ENCODE measurements at places on chromosomes 1 and 21. TPM values are rescaled to one million over a fixed set of nuclear protein-coding genes. Genes with fewer than 3 reads are reported as not detected.

DNA sequence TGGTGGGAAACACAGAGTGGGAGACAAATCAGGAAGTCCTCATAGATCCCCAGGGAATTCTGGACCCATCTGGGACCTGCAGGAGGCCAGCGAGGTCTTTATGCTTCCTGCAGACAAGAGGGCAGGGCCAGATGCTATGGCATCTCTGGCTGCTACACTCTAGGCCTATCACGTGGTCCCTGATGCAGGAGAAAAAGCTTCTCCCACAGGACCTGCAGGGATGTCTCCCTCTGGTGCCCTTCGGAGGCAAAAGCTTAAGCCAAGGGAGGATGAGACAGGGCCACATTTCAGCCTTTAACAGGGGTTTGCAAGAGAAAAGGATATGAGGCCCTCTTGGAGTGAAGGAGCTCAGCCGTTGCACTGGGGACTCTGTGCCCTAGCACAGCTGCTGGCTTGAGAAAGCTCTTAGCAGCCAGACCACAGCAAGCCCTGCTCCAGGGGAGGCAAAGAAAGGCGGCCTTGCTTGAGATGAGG, 243.0 kb downstream of the C1orf94 start:
- no peak overlapping the region for H3K27ac ChIP-seq
- no peaks in the 10 kb centered on the region for H3K36me3 ChIP-seq
- no peaks in the 10 kb centered on the region for H3K4me1 ChIP-seq
- DNase-seq, result no peak

The AVPR1B gene
- not detected for total RNA-seq

- no peak overlapping the region for H3K4me3 ChIP-seq
- H3K27me3 ChIP-seq, result no peaks in the 10 kb centered on the region
- no peaks in the 10 kb centered on the region for H3K36me3 ChIP-seq
- DNase-seq, result peak; percentile 54
Observed at GRCh38 chr21:22993822-22994574, 1995.8 kb downstream of the NCAM2 start.

DNA sequence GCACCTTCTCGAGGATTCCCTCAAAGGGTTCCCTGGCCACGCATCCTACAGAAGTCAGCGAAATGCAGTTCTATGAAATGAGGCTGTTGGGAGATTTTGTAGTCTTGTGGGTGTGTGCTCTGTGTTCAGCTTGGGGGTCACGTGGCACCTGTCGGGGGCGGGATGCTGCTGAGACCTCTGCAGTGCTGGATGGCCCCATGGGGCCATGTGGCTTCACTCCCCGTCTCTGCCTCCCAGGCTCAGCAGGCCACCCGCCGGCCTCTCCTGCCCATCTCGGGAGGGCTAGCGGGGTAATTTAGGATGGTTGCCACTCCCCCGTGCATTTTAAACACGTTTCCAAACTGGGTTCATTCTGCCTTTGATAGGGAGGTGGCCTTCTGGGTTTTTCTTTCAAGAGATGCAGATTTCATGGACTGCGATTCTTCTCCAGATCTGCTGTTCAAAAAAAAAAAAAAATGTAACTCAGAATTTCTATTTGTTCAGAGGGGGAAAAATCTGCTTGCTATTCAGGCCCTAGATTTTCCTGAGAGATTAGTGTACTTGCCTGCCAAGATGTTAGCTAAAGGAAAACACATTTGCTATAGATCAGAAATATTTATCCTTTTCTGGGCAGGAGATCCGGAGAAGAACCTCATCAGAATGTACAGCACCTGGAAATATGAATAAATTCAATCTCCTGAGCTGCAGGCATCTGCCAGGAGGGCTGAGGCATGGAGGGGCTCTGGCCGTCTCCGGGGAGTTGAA, 277.2 kb upstream of the VAMP3 start:
- no peak for DNase-seq
- H3K4me3 ChIP-seq, result no peak overlapping the region
- H3K27me3 ChIP-seq, result no peaks in the 10 kb centered on the region
- H3K27ac ChIP-seq, result no peak overlapping the region
- no peaks in the 10 kb centered on the region for H3K36me3 ChIP-seq

The RNF207 gene
- 17.9 TPM for total RNA-seq

The DNAI4 gene
- total RNA-seq, result 9.6 TPM

The NBPF6 gene
- total RNA-seq, result not detected

DNA sequence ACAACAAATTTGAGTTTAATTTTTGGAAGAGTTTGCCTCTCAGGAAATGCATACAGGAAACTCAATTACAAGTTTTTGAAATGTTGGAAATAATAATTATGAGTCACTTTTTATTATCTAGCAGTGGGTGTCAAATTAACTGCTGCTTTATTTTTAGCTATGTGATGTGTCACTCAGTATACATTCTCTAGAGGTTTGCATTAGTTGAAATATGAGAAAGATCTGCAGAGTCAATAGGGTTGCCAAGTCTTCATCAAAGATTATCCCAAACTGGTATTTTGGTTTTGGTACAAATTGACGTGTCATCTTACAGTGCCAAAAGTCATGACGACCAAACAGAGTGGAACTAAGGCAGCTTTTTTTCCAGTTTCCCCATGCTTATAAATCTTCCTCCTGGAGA, 54.3 kb upstream of the DIPK1A start:
- no peaks in the 10 kb centered on the region for H3K36me3 ChIP-seq
- peaks cover 17% of the 10 kb centered on the region for H3K4me1 ChIP-seq
- DNase-seq, result no peak
- no peak overlapping the region for H3K4me3 ChIP-seq
- H3K27ac ChIP-seq, result peak overlapping the region; percentile 70
- H3K27me3 ChIP-seq, result peaks cover 11% of the 10 kb centered on the region

GRCh38 chr1:178275049-178275448, 181.1 kb downstream of the RASAL2 start:
- no peaks in the 10 kb centered on the region for H3K27me3 ChIP-seq
- DNase-seq, result no peak
- no peak overlapping the region for H3K4me3 ChIP-seq
- no peaks in the 10 kb centered on the region for H3K36me3 ChIP-seq
- H3K4me1 ChIP-seq, result peaks cover 62% of the 10 kb centered on the region
- H3K27ac ChIP-seq, result no peak overlapping the region

GRCh38 chr21:37753122-37753599, 163.1 kb downstream of the KCNJ6 start:
- no peaks in the 10 kb centered on the region for H3K27me3 ChIP-seq
- H3K4me3 ChIP-seq, result no peak overlapping the region
- H3K27ac ChIP-seq, result peak overlapping the region; percentile 27
- no peak for DNase-seq

GRCh38 chr1:90402893-90403849, 313.9 kb downstream of the BARHL2 start:
- peaks cover 1% of the 10 kb centered on the region for H3K27me3 ChIP-seq
- no peak for DNase-seq
- H3K4me3 ChIP-seq, result no peak overlapping the region
- H3K36me3 ChIP-seq, result no peaks in the 10 kb centered on the region
- peaks cover 6% of the 10 kb centered on the region for H3K4me1 ChIP-seq

GRCh38 chr1:200369706-200370105, 40.1 kb downstream of the ZNF281 start:
- no peak for DNase-seq
- H3K4me1 ChIP-seq, result peaks cover 89% of the 10 kb centered on the region
- H3K27me3 ChIP-seq, result no peaks in the 10 kb centered on the region
- no peak overlapping the region for H3K4me3 ChIP-seq
- H3K36me3 ChIP-seq, result peaks cover 3% of the 10 kb centered on the region

The CENPF gene
- 19.8 TPM for total RNA-seq

GRCh38 chr1:156198831-156199349, 5.0 kb downstream of the SLC25A44 start:
- H3K4me3 ChIP-seq, result no peak overlapping the region
- peaks cover 18% of the 10 kb centered on the region for H3K4me1 ChIP-seq
- H3K36me3 ChIP-seq, result peaks cover 11% of the 10 kb centered on the region
- DNase-seq, result no peak
- H3K27me3 ChIP-seq, result no peaks in the 10 kb centered on the region

DNA sequence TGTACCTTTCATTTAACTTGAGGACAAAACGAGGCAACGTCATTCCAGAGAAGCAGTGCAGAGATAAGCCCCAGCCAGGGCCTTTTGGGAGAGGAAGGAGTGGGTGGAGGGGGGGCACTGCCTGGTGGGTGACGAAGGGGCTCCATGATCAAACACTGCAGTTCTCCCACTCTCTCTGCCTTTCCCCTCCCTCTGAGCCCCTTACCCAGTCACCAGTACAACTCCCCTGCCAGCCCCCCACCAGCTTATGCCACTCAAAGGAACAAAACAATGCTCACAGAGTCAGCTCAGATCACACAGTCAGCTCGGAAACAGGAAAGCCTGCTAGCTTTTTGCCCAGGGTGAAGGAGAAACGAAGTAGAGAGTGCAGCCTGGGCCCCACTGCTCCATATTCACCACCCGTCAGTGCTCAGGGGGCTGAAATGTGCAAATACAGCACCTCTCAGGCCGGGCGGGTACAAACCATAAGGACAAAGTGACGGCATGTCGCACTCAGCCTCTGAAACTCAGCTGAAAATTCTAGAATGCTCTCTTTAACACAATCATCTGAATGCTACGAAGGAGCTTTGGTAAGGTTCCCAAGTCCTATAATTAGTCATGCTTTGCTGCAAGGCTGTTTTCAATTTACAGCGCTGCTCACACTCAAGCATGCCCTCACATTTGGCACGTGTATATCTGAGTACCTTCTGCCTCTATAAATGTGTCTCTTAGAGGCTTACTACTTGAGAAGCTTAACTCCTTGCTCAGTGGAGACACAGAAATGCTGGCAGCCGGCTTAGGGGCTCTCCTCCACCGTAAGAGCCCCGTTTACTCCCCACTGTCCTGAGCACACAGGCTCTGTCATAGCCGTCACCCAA, 65.8 kb upstream of the RAB4A start:
- peaks cover 3% of the 10 kb centered on the region for H3K36me3 ChIP-seq
- peaks cover 39% of the 10 kb centered on the region for H3K27me3 ChIP-seq
- no peak overlapping the region for H3K4me3 ChIP-seq
- peaks cover 2% of the 10 kb centered on the region for H3K4me1 ChIP-seq

DNA sequence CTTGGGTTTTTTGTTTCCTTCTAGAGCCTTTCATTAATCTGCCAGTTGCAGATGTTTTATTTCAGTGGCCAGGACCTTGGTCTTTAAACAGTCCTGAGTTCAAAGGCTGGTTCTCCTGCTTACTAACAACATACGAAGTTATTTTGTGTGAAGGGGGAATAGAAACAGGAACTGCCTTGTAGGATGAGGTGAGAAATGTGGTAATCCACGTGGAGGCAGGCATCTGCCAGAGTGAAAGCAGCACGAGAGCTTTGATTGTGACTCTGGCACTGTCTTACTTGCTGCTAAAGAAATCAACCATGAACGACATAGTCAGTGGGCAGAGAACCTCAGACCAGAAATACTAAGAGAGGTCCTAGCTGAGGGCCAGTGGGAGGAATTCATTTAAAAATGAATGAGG, 30.4 kb downstream of the TMEM63A start:
- H3K4me3 ChIP-seq, result no peak overlapping the region
- H3K27ac ChIP-seq, result no peak overlapping the region
- H3K4me1 ChIP-seq, result peaks cover 13% of the 10 kb centered on the region
- DNase-seq, result no peak
- H3K27me3 ChIP-seq, result no peaks in the 10 kb centered on the region

- H3K27ac ChIP-seq, result no peak overlapping the region
- H3K4me1 ChIP-seq, result peaks cover 10% of the 10 kb centered on the region
- no peak for DNase-seq
- no peaks in the 10 kb centered on the region for H3K36me3 ChIP-seq
Observed at GRCh38 chr21:38039369-38039768, 123.1 kb upstream of the KCNJ6 start.

The LRRC8B gene
- total RNA-seq, result 3.2 TPM

The GPR3 gene
- 0.56 TPM for total RNA-seq

GRCh38 chr1:38740487-38740886, 119.1 kb downstream of the RRAGC start:
- peaks cover 25% of the 10 kb centered on the region for H3K4me1 ChIP-seq
- peak overlapping the region; percentile 51 for H3K27ac ChIP-seq
- no peak overlapping the region for H3K4me3 ChIP-seq
- H3K27me3 ChIP-seq, result no peaks in the 10 kb centered on the region
- no peaks in the 10 kb centered on the region for H3K36me3 ChIP-seq

DNA sequence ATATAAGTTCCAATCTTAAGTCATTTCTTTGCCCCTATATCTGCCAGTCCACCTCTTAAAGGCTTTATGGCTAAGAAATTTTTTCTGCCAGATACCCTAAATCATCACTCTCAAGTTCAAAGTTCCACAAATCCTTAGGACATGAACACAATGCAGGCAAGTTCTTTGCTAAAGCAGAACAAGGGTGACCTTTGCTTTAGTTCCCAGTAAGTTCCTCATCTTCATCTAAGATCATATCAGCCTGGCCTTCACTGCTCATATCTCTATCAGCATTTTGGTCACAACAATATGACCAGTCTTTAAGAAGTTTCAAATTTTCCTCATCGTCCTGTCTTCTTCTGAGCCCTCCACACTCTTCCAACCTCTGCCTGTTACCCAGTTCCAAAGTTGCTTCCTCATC, 402.2 kb upstream of the RUNX1 start:
- no peaks in the 10 kb centered on the region for H3K27me3 ChIP-seq
- no peak overlapping the region for H3K4me3 ChIP-seq
- no peak for DNase-seq
- H3K27ac ChIP-seq, result no peak overlapping the region

The PCNX2 gene
- total RNA-seq, result 12.0 TPM

The ANKRD34A gene
- 2.0 TPM for total RNA-seq

DNA sequence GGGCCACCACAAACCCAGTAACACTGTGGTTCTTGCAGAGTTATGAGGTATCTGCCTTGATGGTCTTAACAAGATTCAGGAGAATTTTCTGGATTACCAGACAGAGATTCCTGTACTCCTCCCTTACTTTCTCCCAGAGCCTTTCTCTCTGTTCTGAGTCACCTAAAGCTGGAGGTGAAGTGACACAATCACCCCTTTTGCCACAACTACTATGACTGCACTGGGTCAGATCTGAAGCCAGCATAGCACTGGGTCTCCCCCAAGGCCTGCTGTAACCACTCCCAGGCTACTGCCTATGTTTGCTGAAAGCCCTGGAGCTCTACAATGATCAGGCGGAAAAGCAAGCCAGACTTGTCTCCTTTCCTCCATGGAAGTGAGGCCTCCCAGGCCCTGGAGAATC, 156.7 kb upstream of the NEGR1 start:
- no peak overlapping the region for H3K27ac ChIP-seq
- peaks cover 1% of the 10 kb centered on the region for H3K27me3 ChIP-seq
- H3K36me3 ChIP-seq, result no peaks in the 10 kb centered on the region
- DNase-seq, result no peak

The SLAMF1 gene
- not detected for total RNA-seq

GRCh38 chr1:151472856-151473731, 13.8 kb upstream of the POGZ start:
- no peaks in the 10 kb centered on the region for H3K36me3 ChIP-seq
- peaks cover 14% of the 10 kb centered on the region for H3K4me1 ChIP-seq
- peaks cover 2% of the 10 kb centered on the region for H3K27me3 ChIP-seq
- peak overlapping the region; percentile 59 for H3K27ac ChIP-seq

DNA sequence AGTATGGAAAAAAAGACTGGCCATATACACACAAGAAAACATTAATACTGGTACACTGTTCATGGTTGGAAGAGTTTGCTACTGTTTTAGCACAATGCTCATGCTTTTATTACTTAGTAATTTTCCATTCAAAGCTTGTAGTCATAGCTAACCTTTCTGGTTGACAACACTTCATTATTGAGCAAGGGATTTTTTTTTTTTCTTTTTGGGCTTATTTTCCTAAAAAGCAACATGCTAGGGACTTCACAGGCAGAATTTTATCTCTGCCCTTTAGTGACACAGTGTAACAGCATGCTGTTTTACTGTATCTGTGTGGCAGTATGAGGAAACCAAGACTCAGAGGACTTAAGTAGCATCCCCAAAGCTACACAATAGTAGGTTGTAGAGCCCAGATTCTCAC, 58.5 kb downstream of the FGGY start:
- H3K27ac ChIP-seq, result no peak overlapping the region
- H3K27me3 ChIP-seq, result no peaks in the 10 kb centered on the region
- H3K36me3 ChIP-seq, result peaks cover 1% of the 10 kb centered on the region
- no peak for DNase-seq
- no peak overlapping the region for H3K4me3 ChIP-seq

Data from chondrocyte (in vitro differentiated cells).